ENCODE measurements at places on chromosomes 4 and X.

DNA sequence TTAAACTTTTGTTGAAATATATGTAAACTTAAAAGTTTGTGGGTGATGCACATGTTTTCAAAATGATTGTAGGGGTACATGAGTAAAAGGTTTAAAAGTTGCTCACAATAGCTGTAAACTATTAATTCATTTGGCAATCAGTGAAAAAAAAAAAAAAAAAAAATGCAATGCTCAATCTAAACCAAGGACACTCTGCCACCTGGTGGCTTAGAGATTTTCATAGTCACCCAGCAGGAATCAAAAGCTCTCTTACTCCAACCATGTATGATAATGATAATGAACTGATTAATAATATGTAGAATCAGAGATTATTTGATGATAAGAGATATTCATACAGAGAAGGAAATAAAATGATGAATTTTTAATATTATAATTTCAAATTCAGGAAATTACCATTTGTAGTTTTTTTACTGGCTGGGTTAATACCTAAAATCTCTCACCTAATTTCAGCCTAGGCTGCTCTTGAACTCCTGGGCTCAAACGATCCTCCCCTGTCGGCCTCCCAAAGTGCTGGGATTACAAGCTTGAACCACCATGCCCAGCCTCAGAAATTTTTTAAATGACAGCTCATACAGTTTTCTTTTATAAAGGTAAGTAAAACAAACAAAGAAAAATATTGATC is 46.9 kb upstream of the SLC25A4 start:
- peak; percentile 8 for DNase-seq

DNA sequence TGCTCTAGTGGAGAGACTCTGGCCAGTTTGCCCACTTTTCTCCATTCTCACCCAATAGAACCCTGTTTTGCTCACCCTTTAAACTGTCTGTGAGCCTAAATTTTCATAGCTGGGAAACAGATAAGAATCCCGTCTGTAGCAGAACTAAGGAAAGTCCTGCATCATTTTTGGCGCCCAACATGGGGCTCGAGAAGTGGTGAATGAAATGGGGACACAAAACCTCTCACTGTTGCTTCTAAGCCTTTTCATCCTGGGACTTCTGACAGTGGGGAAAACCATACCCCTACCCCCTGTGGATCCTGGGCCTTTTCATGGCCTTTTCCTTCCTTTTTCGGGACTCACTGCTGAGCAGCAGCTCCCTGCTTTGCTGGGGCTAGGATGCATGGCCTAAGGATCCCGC is 189.9 kb downstream of the INPP4B start:
- DNase-seq = no peak

DNA sequence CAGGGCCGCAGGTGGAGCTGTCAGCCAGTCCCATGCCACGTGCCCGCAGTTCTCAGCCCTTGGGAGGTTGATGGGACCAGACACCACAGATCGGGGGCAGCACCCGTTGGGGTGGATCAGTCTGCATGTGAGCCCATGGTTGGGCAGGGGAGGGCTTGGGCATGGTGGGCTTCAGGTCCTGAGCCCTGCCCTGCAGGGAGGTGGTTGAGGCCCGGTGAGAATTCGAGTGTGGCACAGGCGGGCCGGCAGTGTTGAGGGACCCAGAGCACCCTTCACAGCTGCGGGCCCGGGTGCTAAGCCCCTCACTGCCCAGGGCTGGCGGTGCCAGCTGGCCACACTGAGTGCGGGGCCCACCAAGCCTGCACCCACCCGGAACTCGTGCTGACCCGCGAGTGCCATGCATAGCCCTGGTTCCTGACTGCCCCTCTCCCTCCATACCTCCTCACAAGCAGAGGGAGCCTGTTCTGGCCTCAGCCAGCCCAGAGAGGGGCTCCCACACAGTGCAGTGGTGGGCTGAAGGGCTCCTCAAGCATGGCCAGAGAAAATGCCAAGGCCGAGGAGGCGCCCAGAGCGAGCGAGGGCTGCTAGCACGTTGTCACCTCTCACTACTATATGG is 696.1 kb downstream of the TGIF2LX start:
- no peak for DNase-seq

DNA sequence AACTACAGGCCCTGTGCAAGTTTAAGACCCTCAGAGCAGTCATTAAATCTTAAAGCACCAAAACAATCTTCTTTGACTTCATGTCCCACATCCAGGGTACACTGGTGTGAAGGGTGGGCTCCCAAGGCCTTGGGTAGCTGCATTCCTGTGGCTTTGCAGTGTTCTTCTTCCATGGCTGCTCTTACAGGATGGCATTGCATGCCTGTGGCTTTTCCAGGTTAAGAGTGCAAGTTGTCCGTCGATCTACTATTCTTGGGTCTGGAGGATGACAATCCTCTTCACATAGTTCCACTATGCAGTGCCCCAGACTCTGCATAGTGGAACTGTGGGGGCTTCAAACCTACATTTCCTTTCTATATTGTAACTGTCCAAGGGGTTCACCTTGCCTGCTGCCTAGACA is 494.5 kb downstream of the CFAP47 start:
- DNase-seq = no peak

GRCh38 chr4:55365345-55365728 is 19.3 kb downstream of the SRD5A3 start:
- DNase-seq = no peak

GRCh38 chr4:54085284-54085683 is 14.7 kb upstream of the GSX2 start:
- no peak for DNase-seq

DNA sequence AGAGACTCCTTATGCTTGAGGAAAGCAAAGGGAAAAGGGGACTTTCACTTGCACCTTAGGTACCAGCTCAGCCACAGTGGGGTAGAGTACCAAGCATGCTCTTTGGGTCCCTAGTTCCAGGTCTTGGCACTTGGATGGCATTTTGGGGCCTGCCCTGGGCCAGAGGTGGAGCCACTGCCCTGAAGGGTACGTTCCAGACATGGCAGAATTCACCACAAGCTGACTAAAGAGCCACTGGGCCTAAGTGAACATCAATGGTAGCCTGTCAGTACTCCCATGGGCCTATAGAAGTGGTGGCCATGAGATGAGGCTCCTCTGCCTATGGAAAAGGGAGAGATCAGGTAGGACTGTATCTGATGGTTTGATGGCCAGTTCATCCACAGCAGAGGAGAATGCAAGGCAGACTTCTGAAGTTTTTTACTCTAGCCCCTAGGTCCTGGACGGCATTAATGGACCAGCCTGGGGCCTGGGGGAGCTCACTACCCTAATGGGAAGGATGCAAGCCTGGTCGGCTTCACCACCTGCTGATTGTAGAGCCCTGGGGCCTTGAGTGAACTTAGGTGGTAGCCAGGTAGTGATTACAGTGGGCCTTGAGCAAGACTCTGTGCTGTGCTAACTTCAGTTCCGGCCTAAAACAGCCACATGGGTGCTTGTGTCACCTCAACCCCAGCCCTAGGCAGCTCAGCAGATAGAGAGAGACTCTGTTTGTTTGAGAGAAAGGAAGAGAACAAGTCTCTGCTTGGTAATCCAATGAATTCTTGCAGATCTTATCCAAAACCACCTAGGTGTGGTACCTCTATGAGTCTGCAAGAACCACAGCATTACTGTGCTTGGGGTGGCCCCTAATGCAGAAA is 19.8 kb upstream of the HSFX4 start:
- DNase-seq = no peak

DNA sequence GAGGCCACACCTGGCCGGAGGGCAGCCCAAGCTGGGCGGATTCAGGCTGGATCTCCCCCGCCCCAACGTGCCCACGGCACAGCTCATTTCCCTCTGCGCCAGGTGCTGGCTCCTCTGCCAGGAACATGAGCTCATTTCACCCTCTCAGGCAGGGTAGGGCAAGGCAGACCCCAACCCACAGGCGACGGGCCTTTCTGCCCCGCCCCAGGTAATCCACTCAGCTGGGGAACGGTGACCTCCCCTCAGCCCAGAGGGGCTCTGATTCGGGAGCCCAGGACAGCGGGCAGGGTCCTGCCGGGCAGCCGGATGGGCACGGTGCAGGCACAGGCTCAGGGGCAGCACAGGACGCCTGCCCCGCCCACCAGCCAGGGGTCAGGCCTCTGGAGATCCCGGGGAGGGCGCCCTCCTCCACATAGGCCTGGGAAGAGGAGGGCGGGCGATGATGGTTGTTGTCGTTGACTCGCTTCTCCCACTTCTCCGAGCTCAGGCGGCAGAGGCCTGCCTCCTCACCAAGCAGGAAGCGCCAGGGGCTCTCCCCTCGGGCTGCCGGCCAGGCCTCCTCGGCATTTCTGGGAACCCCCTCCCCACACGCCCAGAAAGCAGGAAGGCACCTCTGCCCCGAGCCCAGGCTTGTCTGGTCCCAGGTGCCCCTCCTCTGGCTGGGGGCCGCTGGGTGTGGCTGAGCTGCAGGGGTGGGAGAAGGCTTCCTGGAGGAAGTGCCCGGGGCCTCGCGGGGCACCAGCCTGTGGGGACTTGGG is 31.1 kb downstream of the TACC3 start:
- DNase-seq = peak; percentile 30

DNA sequence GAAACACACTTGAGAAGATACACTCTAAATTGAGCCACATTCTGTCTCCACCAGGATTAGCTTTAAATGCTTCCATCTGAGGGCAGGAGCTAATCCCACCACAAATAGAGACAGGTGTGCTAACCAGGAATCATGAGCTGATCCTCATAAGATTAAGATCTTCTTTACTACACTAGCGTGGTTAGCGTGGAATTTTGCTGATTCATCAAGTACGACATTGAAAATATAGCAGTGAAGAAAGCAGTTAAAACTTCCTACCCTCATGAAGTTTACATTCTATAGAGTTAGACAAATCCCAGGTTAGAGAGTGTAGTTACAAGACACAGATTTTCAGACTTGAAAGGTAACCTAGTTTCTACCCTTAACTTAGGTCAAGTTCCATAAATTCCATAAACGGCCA is 5.3 kb upstream of the APELA start:
- no peak for DNase-seq

DNA sequence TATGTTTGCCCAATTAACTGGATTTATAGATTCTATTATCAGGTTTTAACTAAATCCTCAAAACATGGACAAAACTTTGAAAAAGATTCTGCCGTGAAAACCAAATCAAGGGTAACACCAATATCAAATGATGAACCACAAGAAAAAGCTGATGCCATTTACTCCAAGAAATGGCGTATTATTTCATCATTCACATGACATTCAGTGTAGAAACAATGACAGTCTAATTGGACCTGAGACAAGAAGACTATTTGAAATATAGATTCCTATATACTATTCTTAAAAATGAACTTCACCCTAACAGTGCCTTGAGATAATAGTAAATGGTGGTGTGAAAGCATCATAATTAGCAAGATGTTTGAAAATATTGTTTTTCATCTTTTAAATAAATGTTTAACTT is 4.8 kb downstream of the SLC25A31 start:
- DNase-seq = no peak

GRCh38 chrX:124507246-124507645 is 160.9 kb downstream of the SH2D1A start:
- DNase-seq = no peak

GRCh38 chrX:28223991-28224390 is 242.7 kb upstream of the DCAF8L1 start:
- no peak for DNase-seq

- DNase-seq = no peak
Observed at GRCh38 chr4:6644792-6645530, 4.5 kb downstream of the MRFAP1 start.

GRCh38 chr4:6767386-6767747 is 15.2 kb upstream of the KIAA0232 start:
- DNase-seq = no peak

- DNase-seq = no peak
Observed at GRCh38 chr4:98314791-98315565, 53.8 kb downstream of the RAP1GDS1 start.

- DNase-seq = no peak
Observed at GRCh38 chr4:5385741-5386311, 322.5 kb downstream of the EVC2 start.

GRCh38 chr4:86894455-86894854 is 2.2 kb upstream of the C4orf36 start:
- DNase-seq = no peak

DNA sequence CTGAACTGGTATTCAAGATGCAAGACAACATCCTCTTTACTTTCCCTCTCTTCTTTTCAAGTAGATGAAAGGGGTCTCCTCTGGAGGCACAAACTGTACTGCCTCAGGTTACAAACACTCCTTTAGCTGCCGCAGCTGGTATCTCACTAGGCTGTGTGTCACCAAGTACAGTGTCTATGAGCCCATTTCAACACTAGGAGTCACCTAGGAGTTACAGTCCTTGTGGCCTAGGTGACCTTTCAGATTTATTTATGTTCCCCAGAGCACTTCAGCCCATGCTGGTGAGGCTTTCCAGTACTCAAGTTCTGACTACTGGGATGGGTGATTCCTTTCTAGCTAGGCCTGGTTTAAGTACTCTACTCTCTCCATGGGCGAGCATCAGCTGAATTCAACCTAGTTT is 32.4 kb upstream of the TMLHE start:
- no peak for DNase-seq

DNA sequence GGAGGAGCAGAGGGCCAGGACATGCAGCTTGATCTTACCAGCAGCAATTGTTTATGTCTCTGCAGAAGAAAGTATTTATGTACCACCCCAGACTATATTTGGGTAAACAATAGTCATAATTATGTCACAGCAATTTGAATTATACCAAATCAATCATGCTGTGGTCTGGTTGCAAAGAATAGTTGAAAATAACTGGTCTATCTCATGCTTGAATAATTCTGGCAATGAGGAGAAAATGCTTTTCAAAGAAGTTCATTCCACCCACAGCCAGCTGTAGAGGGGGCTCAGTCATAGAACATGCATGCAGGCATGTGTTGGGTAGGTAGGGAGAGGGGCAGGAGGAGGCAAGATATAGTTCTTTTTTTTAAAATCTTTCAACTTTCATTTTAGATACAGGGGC is 399.2 kb downstream of the IL15 start:
- DNase-seq = no peak

- DNase-seq = no peak
Observed at GRCh38 chr4:181613200-181613599, 630.0 kb upstream of the TENM3 start.

- no peak for DNase-seq
Observed at GRCh38 chr4:3079694-3080123, 5.2 kb downstream of the HTT start.
